ENCODE measurements at places on chromosomes 3 and 15.

DNA sequence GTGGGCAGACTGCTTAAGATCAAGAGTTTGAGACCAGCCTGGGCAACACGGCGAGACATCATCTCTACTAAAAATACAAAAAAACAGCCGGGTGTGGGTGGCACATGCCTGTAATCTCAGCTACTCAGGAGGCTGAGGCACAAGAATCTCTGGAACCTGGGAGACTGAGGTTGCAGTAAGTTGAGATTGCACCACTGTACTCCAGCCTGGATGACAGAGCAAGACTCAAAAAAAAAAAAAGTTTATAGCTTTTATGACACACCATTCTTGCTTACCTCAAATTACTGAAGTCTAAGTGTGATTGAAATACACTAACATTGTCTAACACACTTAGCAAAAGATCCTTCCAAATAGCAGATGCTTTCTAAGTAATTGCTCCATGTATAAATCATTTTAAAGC lies 207.6 kb downstream of the STAG1 start:
- no peak for DNase-seq

GRCh38 chr3:106611841-106612240 lies 743.0 kb upstream of the CBLB start:
- DNase-seq: no peak

- DNase-seq: no peak
Measured at GRCh38 chr3:115961380-115961779, 338.1 kb downstream of the GAP43 start.

DNA sequence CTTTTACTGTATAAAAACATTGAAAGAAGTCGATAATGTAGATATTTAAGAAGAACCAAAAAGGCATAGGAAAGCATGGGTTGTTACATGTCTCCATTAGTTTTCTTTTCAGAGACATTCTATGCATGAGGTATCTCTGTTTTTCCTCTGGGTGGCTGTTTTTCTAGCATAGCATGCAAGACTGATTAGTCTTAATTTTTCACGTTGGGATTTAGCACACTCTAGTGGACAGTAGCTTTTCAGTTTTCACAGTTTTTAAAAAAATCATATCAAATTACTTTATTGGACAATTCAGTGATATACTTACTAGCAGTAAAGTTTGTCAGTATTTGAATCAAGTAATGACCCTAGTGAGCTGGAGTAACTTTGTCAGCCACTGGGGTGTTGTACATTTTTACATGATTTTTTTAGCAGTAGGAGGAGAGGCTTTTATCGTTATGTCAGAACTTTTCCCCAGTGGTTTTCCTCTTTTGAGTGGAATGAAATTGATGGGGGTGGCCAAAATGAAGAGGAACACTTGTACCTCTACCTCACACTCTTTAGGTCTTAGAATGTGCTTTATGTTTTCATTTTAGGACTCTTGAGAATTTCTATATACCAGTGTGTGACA lies 57.2 kb downstream of the SEC22A start:
- no peak for DNase-seq

DNA sequence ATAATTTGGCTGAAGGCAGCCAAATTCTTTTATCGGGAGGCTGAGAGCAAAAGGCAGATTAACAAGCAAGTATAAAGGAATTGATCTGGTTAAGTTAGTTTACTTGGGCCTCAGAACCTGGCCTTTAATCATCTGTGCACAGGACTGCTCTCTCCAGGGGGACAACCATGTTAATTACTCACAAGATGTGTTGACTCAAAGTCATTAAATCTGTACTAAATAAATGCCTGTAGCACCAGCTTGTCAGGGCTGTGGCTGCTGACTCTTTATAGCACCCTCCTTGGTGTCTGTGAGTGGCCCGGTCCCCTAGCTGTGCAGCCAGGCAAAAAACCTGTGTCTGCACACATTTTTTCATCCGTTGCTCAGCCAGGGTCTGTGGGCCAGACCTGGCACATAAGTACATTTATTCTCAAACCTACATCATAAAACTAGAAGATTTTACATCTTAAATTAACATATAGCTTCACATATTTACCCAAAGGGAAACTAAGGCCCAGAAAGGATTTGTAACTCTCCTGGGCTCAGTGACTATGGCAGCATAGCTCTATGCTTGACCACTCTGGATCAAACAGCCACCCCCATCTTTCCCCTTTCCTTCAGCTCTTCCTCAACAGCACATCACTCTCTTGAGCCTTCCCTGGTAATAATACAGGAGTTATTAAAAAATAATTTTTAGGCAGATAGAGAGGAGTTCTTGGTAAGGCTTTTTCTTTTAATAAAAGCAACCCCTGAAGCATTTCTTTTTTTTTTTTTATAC lies 51.4 kb downstream of the NCEH1 start:
- no peak for DNase-seq

DNA sequence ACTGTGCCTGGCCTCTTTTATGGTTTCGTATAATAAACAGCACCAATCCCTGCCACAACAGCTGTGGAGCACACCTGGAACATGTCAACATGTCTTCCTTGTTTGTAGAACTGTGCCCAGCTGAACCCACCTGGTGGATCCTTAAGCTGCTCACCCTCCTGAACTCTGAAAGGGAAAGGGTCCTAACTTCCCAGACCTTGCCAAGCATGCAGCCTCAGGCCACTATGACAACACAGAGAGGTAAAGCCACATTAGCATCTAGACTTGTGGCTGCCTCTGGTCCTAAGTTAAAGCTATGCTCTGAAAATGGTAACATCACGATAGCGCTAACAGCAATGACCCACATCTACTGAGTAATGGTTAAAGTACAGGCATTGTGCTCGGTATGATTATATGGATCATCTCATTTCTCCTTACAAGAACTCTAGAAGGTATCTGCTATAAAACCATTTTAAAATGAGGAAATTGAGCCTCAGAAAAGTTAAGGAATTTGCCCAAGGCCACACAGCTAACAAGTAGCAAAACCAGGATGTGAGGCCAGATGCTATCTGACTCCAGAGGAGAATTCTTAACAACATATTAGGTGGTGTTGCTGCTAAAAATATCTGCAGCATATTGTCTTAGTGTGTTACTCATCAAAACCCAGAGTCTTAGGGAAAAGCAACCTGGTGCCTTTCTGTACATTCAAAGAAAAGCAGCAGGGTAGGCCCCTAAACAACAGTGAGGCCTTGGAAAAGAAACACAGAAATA lies 23.1 kb upstream of the HERC1 start:
- no peak for DNase-seq
